ENCODE measurements at places on chromosomes 7 and 10.

DNA sequence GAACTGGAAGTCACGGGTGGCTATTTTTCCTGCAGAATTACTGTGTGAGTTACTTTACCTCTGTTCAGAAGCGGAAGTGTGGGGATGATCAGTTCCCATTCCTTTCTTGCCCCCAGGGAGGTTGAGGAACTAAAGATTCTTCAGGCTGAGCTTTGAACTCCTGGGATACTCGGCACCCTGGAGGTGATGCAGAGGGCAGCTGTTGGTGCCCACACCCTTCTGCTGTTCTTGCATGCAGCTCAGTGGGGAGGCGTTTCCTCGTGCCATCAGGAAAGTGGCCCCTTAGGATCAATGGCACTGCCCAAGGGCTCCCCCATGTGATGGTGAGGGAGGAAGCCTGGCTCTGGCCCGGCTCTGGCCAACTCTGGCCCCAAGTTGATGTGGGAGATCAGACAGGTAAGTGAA is 44.7 kb upstream of the MXI1 start:
- no peak for DNase-seq

DNA sequence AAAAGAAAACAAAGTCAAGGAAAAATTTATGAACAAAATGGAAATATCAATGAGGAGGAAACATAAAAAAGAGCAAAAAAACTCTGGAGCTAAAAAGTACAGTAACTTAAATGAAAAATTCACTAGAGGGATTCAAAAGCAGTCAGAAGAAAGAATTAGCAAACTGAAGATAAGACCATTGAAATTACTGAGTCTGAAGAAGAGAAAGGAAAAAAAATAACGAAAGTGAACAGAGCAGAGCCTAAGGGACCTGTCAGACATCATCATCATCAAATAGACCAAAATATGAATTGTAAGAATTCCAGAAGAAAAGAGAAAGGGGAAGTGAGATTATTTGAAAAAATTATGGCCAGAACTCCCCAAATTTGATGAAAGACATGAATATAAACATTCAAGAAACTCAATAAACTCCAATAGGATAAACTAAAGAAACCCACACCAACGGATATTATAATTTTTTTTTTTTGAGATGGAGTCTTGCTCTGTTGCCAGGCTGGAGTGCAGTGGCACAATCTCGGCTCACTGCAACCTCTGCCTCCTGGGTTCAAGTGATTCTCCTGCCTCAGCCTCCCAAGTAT is 16.2 kb downstream of the NPC1L1 start:
- no peak for DNase-seq

DNA sequence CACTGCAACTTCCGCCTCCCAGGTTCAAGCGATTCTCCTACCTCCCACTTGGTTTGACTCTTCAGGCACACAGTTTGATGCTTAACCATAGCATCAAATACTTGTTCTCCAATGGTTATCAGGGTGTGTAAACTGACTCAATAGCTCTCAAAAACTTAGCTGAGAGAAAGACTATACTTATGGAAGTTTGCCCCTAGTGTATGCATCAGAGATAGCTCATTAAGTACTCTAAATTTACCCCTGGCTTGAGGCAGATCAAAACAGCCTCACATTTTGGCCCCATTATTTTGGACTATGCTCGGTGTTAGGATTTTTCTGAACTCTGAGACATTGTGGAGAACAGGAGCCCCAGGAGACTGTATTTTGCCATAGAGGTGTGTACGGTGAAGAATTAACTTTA is 40.8 kb upstream of the SLC35B4 start:
- no peak for DNase-seq

GRCh38 chr10:35516102-35516670 is 89.0 kb upstream of the GJD4 start:
- no peak for DNase-seq

DNA sequence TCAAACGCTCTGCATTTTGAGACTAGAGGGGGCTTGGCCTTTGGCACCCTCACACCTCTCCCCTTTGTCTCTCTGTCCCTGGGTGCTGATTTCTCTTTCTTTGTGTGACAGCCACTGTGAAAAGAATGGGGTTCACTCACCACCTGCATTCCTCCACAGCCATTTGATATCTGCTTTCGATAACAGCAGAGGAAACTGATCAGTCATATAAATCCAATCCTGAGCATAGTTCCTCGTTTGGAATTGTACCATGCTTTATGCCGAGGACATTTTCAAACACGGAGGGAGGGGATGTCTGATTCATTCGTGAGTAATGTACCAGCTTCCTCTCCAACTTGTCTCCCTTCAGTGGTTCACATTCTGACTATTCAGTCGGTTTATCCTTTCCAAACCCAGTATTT is 15.8 kb downstream of the MET start:
- no peak for DNase-seq

- no peak for DNase-seq
These were observed 27.0 kb upstream of the PODXL start for GRCh38 chr7:131583430-131583829.

DNA sequence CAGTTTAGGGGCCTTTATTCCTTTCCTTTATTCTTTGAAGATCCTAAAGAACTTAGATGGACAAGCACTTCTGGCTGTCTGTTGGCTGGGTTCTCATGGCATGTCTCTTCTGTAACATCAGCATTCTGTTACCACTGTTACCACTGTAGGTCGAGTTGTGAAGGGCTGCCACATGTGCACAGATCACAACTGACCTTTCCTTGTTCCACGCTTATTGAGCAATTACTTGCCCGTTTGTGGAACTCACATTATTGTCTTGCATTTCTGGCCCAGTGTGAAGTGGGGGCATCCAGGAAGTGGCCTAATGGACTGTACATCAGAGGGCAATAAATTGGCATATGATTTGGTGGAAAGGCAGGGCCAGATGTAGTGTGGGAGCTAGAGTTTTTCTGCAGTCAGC is 23.7 kb downstream of the GBF1 start:
- DNase-seq: no peak

- DNase-seq: no peak
These were observed 207.2 kb downstream of the C7orf25 start for GRCh38 chr7:42704710-42705109.

GRCh38 chr10:50415292-50415691 is 164.0 kb upstream of the ASAH2 start:
- DNase-seq: no peak

GRCh38 chr10:91043173-91043910 is 122.5 kb upstream of the ANKRD1 start:
- DNase-seq: no peak

DNA sequence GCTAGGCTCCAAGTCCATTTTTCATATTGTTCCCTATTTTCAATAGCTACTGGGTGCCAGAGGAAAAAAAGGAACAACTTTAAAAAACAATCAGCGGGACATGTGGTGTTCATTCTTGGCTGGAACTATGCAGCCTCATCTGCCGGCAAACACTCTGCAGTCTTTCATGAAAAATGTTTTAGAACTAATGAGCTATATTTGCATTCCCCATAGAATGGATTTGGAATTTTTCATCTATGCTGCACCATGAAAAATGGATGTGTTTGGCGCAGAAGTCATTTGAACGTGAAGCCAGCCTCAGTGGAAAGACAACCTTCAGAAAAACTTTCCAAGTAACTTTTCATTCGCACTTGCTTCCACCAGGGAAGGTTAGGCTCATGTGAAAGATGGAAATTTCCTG is 270.5 kb downstream of the SKAP2 start:
- DNase-seq: no peak

DNA sequence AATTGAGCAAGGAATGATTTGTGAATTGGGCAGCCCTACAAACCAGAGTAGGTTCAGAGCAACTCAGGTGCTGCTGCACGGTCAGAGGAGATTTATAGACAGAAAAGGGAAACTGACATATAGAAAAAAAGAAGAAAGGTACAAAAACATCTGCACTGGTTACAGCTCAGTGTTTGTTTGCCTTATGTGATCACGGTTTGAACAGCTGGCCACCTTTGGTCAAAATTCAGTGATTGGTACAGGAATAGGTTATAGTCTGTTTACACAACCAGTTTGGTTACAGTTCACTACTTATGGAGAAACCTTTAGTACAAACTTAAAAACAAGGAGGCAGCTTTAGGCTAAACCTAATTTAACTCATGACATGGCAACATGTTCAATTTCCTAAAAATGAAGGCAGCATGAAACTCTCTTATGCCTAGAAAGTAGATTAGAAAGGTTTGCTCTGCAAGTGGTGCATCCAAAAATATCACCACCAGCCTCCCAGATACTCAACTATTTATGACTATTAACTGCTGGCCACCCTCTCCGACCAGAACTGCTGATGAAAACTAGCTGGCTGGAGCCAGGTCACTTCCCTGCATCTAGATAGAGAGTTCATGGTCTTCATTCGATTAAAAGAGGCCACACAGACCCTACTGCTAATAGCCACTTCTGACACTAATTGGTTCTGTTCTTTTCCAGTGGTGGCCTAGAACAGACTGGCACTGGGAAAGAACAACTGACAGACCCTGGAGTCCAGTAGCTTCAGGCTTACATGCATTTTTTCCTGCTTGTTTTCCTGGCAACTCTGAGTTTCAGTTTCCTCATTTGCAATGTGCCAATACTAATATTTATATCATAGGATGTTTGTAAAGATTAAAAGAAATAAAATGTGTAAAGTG is 548.0 kb downstream of the CCSER2 start:
- no peak for DNase-seq

GRCh38 chr7:5083311-5083711 is 37.7 kb downstream of the RBAK start:
- DNase-seq: no peak

DNA sequence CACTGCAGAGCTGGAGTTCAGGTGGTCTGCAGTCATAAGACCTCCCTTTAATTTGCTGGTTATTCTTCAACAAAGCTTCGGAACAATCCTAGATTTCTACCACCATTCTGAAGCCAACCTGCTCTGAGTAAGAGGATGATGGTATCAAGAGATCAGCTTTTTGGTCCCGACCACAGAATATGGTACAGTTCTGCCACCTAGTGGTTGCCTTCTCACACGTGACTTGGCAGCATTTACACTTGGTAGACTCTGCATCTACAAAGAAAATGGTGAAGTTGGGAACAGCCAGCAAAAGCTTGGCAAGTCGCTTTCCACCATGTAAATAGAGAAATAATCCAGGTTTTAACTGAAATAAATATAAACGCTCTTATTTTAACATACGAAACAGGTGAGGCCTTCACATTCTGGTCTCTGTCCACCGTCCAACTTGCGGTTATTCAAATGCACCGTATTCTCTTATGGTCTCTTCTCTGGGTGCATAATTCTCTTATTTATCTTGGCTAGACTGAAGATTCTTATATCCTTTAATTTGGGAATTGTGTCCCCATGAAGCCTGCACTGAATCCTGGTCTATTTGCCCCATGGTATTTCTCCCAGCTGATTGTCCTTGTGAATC is 173.9 kb upstream of the GRM3 start:
- no peak for DNase-seq

GRCh38 chr10:133438711-133439273 is 14.4 kb upstream of the SPRN start:
- no peak for DNase-seq

GRCh38 chr7:38070718-38071117 is 107.3 kb upstream of the STARD3NL start:
- DNase-seq: no peak
